ENCODE measurements at places on chromosomes 13 and 19. TPM values are rescaled to one million over a fixed set of nuclear protein-coding genes. Genes with fewer than 3 reads are reported as not detected.

The F2RL3 gene
- 0.12 TPM for polyA plus RNA-seq

The CD209 gene
- 1.8 TPM for polyA plus RNA-seq

The MIR17HG gene
- not detected for polyA plus RNA-seq

The TSKS gene
- polyA plus RNA-seq = not detected

The ZNF829 gene
- polyA plus RNA-seq = 0.58 TPM

The ZNF226 gene
- polyA plus RNA-seq = 6.5 TPM

Data from brain (organoid and tissue), 16 donors.